ENCODE measurements at places on chromosomes 2 and 18.

DNA sequence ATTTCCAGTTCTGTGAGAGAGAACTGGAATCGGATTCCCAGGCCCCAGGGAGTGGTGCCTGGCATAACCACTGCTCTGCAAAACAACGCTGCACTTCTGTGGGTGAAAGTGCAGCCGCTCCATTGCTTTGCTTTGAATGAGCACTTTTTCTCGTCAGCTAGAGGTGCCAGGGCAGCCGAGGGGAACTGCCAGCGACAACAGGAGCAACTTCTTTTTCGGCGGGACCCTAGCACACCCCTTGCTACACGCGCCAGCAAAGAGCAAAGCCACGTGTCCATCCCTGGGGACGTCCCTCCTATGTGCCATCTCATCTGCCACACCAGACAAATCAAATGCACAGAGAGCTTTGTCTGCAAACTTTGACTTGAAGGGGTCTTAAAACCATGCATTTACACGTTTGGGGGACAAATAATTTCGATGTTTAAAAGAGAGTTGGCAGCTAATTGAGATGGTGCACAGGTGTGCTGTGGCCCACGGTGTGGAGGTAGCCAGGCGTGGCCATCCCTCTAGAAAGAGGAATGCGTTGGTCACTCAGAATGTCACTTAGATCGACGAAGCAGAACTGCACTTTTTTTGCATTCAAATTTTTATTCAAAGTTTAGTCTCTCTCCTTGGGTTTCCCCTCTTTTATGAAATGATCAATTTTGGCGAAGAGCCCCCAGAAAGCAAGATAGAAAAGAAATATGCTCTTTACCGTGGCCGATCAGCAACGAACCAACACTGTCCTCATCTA is 151.8 kb downstream of the MBP start:
- no peak for DNase-seq

DNA sequence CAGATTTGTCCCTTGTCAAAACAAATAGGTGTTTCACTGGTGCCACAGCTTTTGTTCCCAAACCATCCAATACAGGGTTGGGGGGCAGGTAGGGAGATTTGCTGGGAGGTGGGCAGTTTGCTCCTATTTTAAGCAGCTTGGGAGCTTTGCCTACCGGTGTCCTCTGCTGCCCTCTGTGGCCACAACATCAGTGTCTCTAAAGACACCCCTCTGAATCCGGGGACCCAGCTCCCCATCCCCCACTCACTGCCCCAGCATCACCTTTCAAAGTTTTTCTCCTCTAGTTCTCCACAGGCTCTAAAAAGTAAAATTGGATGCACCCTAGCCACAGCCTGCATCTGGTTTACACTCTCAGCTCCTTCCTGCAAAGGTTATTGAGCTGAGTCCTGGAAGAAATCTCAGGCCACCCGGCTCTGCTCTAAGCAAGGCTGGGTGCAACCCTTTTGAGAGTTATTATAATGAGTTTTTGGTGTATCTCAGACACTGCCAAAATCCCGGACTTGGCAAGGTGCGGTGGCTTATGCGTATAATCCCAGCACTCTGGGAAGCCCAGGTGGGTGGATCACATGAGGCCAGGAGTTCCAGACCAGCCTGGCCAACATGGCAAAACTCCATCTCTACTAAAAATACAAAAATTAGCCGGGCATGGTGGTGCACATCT is 2.9 kb upstream of the EPAS1 start:
- peak; percentile 20 for DNase-seq

- no peak for DNase-seq
These were observed 27.5 kb downstream of the RAMP1 start for GRCh38 chr2:237886685-237887481.

- DNase-seq = no peak
These were observed 6.2 kb downstream of the GLI2 start for GRCh38 chr2:120741571-120742561.

DNA sequence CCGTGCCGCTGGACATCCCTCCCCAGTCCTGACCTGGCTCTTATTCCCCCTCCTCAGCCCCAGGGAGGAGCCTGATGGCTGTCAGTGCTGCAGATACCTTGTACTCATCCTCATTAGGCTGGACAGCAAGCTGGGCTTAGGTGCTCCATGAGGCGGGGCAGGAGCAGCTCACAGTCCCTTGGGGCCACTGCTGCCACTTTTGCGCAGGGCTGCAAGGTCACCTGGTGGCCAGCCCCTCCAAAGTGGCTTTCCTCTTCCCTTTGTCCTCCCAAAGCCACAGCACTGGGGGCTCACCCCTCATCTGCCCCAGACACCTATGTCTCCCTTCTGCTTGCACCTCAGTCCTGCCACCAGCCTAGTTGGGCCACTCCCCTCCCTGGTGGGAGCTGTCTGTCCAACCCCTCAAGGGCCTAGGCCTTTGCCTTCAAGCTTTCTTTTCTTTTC is 60.8 kb downstream of the FAM168B start:
- DNase-seq = no peak

DNA sequence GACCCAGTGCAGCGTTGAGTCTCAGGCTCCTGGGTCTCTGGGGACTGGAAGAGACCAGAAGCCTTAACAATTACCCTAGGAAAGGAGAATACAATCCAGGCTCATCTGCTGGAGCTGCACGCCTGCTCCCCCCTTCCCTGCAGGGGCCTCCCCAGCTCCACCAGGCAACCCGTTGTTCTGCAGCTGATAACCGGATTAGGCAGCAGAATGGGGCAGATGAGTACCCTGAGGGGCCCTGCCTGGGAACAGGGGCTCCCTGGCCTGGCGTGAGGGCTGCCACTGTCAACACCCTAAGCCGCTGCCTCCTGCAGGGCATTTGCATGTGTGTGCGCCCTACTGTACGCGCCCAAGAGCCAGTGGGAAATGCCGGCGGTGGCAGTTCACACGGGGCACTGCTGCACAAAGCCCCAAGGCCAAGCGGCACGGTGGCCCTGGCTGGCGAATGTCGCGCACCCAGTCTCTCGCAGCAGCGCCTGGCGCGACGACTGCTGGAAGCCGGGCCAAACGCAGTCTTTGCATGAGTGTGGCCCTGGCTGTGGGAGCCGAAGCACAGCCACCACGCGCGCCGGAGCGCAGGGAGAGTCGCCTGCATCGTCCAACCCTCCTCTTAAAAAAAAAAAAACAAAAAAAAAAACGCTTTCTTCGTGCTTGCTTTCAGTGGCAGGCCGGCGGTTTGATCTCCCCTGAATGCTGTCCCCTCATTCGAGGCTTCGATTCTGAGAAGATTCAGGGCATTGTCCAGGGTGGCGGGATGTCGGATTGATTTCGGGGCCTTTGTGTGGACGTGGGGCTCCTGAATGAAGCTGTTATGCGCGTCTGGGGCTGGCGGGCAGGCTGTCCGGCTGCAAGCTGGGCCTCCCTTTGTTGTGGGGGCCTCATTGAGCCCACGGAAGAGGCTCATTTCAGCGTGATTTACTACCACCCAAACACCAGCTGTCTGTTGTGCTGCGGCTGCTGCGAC is 63.8 kb downstream of the SETBP1 start:
- DNase-seq = no peak

- DNase-seq = no peak
These were observed 8.1 kb downstream of the NBEAL1 start for GRCh38 chr2:203022751-203023150.

- no peak for DNase-seq
These were observed 23.1 kb upstream of the TFPI start for GRCh38 chr2:187577310-187577709.

DNA sequence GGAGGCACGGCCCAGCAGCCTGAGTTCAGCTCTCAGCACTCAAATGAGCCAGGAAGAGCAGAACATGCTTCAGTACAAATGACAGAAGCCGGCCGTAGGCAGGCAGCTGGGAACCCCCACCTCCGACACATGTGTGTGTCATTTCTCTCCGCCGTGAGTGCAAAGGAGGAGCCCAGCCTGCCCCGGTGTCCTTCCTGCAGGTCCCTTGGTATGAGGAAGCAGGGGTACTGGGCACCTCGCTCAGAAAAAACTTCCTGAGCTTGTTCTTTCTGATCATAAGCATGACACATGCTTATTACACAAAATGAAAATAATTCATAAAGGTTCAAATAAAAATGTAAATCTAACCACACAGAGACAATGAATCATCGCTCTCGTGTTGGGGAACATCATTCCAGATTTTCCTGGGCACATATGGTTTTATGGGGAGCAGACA is 35.3 kb downstream of the KCNF1 start:
- DNase-seq = no peak

Data from T-helper 2 cell treated with Interferon-gamma antibody and Interleukin-4, amounts not matched to agents 5 μg/mL and 100 μg/mL, for 36 hours (primary cell).